ENCODE measurements at places on chromosomes 6 and 20.

- DNase-seq: no peak
Observed at GRCh38 chr20:60066438-60066823, 108.2 kb downstream of the CDH26 start.

- DNase-seq: no peak
Observed at GRCh38 chr6:63486196-63486595, 86.1 kb upstream of the LOC128125822 start.

GRCh38 chr6:33885132-33886057 lies 81.6 kb upstream of the MLN start:
- DNase-seq: no peak

DNA sequence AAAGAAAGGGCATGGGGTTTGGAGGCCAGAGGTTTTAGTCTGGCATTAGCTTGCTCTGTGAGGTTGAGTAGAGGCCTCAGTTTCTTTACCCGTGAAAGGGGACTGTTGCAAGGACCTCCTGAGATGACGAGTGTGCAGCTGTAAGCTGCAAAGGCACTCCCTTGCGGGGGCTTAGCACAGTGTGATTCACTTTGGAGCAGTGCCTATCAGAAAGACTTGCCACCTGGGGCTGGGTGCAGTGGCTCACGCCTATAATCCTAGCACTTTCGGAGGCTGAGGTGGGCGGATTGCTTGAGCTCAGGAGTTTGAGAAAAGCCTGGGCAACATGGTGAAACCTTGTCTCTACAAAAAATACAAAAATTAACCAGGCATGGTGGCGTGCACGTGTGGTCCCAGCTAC lies 7.5 kb upstream of the BAK1 start:
- DNase-seq: no peak

DNA sequence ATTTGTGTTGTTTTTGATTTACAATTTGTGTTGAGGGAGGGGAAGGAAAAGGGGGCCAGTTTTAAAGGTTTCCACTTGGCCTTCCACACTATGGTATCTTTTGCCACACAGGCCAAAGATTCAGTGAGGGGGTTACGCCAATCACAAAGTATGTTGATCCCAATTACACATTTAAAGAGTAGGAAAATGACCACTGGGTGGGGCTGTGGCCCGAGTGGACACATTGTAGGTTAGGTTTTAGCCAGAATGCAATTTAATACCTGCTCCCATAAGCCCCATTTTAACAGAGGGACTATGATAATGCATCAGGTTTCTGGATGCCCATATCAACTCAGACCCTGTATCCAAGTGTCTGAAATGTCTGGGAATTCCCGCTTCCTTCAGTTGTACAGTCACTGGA lies 15.6 kb downstream of the VGLL2 start:
- no peak for DNase-seq

DNA sequence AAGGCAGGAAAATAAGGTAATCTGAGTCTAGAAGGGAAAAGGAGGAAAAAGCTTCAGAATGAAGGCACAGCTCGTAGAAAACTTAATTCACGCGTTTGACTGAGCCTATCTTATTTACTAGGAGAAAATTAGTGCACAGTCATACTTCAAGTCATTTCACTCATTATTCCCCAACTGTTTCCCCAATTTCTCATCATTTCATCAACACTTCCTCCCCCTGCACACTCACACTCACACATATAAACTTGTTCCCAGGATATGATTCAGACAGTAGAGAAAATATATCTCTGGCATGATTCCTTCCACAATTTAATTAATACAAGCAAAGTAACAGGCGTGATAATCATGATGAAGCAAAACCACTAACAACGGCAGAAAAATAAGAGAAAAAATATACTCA lies 94.5 kb upstream of the F13A1 start:
- no peak for DNase-seq

DNA sequence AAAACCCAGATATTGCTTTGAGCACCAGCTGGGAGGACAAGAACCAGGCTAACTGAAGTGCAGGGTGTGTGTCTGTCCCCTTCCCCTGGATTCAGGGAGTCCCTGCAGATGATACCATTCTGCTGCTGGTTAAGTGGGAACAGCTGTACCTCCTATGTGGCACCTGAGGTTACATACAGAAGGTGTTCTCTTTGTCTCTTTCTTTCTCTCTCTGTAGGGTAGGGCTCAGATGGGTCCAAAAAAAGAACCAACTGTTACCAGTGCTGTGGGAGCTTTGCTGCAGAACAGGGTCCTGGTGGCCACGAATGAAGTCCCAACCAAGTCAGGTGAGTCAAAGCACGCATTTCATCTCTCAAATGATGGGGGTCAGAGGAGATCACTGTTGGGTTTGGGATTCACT lies 38.6 kb downstream of the ZC2HC1B start:
- no peak for DNase-seq

GRCh38 chr6:145749632-145750031 lies 14.3 kb upstream of the EPM2A start:
- no peak for DNase-seq

DNA sequence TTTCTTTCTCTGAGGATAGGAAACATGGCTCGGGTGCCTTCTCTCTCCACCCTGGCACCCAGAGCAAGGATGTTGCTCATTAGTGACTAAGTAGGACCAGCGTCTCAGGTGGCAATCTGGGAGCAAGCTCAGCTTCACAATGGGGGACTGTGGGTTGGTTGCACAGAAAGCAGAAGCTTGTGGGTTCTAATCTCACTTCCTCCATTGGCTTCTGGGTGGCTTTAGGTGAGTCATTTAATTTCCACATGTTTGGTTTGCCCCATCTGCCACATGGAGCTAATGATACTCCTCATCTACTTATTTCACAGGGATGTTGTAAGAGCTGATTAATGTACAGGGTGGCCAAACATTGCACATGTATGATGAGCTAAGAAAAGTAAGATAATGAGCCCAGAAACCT lies 54.8 kb upstream of the AKIRIN2 start:
- peak; percentile 39 for DNase-seq

DNA sequence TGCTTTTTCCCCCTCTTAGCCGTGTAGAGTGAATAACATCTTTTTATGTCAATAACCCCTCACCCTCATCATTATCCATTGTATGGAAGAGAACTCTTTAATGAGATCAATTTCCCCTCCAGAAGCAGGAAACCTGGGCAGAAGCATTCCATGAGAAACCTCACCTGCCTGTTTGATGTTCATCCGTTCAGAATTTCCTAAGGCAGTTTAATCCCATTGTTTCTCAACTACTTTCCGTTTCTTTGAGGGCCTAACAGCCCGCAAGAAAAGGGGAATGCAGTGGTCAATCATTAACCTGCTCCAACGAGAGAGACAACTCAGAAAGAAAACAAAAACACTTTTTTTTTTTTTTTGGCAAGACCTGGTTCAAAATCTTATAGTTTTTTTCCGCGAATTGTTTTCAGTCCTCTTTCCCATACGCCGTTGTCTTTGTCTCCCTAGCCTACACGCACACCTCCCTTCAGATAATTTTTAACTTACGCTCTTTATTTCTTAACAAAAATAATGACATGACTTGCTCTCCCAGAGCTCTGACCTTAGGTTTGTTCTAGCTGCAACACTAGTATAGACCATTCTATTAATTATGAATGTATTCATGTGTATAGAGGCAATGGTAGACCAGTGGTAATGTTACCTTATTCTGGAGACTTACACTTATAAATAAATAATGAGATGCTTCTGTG lies 25.6 kb upstream of the ID4 start:
- DNase-seq: no peak

GRCh38 chr6:170265655-170266054 lies 25.2 kb downstream of the DLL1 start:
- DNase-seq: no peak

DNA sequence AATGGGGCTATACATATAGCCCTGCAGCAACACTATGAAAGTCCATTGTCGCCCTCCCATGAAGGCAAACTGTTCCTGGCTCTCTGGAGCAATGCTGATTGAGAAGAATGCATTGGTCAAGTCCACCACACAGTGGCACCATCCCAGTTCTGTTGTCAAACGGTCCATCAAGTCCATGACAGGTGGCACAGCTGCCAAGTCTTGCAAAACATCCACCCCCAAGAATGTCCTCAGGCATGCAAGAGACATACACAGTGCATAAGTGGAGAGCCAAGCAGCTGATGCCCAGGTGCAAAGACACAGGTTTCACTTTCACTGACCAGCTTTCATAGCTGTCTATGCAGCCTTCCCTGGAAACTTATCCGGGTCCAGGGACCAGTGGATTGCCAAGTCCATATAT lies 17.5 kb downstream of the ZNF391 start:
- no peak for DNase-seq

GRCh38 chr6:6925391-6926164 lies 182.2 kb upstream of the RREB1 start:
- no peak for DNase-seq

DNA sequence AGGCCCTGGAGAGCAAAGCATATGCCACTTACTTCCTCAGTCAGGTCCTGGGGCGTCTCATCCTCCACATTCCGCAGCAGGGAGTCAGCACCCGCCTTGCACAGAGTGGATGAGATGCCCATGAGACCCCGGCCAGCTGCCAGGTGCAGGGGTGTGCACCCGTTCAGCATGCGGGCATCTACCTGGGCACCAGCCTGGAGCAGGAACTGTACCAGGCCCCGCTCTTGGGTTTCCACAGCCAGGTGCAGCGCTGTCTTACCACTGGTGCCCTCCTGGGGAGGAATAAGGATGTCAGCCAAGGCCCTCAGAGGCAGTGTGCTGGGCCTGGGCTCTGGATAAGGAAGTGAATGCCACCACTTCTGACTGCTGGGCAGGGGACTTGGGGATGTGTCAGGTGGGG lies 2.7 kb upstream of the SLC35B2 start:
- DNase-seq: no peak

DNA sequence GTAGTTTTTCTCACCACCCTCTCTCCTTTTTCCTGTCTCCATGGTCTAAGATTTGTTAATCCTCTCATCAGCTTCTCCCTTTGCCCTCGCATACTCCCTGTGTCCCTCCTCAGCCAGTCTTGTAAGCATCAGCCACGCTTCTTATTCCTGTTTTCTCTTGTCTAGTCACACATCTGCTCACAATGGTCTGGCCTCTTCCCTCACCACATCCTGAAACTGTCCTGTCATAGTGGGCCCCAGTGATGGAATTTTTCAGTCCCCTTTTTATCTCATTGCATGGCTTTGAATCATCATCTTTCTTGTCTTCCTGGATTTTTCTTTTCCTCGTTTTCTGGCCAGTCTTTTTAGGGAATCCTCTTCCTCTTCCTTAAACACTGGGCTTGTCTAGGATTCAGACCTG lies 57.2 kb downstream of the GFRA4 start:
- no peak for DNase-seq

DNA sequence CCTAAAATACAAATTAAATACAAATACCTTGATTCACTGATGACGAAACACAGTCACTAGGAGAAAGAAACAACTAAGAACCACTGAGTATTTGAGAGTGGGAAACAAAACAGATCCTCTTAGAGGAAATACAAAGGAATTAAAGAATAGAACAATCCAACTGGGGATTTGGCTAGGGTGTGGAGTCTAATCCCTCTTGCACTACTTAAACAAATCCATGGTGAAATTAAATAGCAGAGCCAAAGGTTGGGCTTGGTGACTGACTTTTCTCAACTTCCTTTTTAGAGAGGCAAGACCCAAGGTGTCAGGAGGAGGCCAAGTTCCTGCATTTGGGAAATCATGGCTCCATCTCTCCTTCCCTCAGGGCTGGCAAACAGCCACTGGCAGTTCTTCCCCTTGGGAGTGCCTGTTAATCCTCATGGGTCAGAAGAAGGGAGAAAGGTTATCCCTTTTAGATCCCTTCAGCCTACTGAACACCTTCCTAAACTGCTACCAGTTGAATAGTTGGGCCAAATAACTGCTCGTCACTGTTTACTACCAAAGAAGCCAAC lies 101.2 kb upstream of the TRAF3IP2 start:
- no peak for DNase-seq

- no peak for DNase-seq
Observed at GRCh38 chr6:46893648-46894047, 28.1 kb downstream of the ADGRF5 start.

DNA sequence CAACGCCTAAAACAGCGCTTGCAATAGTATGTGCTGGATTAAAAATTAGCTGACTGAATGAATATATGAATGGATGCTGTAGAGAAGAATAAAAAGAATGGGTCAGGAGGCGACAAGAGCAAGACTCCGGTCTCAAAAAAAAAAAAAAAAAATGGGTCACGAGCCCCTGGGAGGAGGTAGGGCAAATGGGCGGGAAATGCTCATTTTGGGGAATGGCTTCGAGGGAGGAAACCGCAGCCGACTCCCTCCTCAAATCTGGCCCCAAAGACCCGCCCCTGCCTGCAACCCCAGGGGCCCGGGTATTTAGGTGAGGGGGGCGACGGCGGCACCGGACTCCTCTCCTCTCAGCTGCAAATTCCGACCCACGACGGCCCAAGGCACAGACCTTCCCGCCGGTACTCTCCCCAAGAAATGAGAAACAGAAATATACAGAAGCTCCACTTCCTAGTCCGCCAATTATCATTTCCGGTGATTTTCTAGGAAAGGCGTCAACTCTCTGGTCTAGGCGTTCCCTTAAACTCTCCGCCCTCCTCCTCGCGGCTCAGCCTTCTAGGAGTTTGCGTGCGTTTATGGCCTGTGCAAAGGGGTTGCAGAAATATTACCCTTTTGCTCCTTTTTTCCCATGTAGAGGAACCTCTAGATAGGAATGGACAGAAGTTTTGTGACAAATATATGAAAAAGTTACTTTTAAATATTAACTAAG lies at the start of gene ZNF311:
TSS of gene ZNF311 (minus strand) at position 133 of the 703 bp plus-strand sequence. CDS start 1,361 bp downstream, outside the sequence.
- DNase-seq: peak; percentile 43

- no peak for DNase-seq
Observed at GRCh38 chr20:52983726-52984450, 11.7 kb downstream of the TSHZ2 start.

GRCh38 chr20:46289432-46289831 lies 18.9 kb downstream of the CDH22 start:
- no peak for DNase-seq

GRCh38 chr6:36506611-36507010 lies 40.7 kb downstream of the STK38 start:
- DNase-seq: no peak

DNA sequence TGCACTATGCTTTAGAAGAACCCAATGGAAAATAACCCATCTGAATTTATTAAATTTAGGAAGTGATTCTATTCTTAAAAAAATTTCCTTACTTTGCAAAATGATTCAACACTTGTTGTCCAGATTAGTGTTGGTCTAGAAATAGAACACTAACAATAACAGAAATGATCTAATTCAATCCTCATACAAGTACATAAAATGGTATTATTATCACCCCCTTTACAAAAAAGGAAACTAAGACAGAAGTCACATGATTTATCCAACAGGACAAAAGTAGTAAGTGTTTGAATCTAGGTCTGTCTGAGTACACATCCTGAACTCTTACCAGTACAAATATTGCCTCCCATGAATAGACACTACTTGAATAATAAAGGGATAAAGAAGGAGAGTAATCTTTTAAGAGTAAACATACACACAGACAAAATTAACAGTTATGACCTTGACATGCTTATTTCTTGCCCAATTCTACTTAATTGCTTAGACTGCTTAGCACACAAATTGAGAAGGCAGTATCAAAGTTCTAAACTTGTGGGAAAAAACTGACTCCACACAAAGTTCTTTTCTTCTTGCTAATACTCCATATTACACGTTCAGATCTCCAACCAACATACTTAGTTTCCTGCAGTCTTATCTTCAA lies 195.4 kb upstream of the RUNX2 start:
- no peak for DNase-seq
